ENCODE measurements at places on chromosomes 2 and 18.

- DNase-seq = no peak
Observed at GRCh38 chr18:5914951-5915350, 19.6 kb upstream of the TMEM200C start.

GRCh38 chr2:231642631-231643494 lies 50.2 kb downstream of the TEX44 start:
- DNase-seq = peak; percentile 22

DNA sequence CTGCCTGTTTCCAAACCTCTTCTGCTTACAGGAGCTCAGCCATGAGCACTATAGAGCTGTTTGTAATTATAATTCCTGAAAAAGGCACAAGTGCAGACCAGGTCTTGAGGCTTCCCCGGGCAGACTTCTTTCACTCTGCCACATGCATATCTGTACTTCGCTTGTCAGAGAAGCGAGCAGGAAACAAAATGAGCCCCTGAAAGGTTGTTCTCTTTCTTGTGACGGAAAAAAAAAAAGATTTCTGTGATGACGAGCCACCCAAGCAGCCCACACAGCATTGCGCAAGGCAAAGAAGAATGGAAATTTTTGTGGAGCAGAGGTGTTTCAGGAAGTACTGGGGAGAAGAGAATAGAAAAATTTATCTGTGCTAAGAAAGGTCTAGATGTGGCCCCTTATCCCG lies 54.0 kb upstream of the LINC00305 start:
- no peak for DNase-seq

- DNase-seq = no peak
Observed at GRCh38 chr2:37776487-37776886, 105.0 kb upstream of the CDC42EP3 start.

DNA sequence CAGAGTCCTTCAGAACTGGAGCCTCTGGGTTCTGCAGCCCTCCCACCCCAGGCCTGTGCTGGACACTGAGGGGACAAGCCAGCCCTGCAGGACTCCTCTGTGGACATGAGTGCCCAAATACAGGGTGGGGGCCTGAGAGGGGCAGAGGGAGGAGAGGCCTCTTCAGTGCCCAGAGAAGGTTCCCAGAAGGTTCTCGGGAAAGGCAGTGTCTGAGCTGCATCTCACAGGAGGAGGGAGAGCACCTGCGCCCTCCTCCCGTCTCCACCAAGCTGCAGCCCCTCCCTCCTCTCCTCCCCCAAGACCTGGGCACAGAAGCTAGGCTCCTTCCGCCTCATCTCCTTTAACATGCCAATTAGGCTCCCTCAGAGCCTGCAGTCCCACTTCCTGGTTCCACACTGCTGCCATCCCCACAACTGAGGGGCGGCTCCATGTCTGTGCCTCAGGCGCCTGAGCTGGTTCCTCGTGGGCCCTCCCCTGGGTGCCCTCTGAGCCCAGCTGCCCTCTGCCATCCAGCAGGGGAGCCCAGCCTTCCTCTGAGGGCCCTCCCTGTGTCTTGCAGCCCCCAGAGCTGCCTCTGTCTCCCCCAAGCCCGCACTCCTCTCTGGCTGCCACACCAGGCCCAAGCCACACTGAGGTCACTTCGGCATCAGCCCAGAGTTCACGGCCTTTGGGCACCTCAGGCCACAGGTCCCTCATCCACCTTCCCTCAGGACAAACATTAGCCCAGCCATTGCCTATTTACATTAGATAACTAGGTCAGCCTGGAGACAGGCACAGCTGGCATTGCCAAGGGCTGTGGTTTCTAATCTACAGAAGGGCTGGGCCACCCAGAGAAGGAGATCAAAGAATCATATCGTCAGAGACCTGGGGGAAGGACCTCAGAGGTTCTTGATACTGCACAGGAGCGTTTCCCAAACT lies 28.9 kb downstream of the KCNK3 start:
- no peak for DNase-seq

DNA sequence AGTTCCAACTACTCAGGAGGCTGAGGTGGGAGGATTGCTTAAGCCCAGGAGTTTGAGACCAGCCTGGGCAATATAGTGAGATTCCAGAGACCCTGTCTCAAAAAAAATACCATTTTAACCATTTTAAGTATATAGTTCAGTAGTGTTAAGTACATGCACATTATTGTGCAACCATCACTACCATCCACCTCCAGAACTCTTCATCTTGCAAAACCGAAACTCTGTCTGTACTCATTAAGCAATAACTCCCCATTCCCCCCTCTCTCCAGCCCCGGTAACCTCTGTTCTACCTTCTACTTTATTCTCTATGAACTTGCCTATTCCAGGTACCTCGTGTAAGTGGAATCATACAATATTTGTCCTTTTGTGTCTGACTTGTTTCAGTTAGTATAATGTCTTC lies 86.4 kb downstream of the GFPT1 start:
- no peak for DNase-seq

- no peak for DNase-seq
Observed at GRCh38 chr2:31874071-31874470, 136.7 kb downstream of the MEMO1 start.

GRCh38 chr2:24352664-24353063 lies 7.7 kb downstream of the ITSN2 start:
- no peak for DNase-seq

DNA sequence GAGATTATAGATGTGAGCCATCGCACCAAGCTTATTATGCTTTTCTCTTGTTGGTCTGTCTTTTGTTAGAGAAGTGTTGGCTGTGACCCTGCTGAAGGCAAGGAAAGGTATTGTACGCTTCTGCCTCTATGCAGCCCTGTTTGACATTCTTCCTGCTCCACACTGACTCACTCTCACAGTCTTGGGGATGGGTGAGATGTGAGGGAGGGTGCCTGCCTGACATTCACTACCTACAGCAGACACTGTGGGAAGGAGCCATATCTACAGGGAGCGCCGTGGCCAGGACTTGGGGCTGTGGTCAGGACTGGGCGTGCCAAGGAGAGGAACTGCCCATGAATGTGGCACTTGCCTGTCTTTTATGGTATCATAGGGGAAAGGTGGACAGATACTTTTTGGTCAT lies 43.9 kb upstream of the FHL2 start:
- no peak for DNase-seq

- DNase-seq = no peak
Observed at GRCh38 chr2:177169810-177170514, 42.6 kb upstream of the HNRNPA3 start.

GRCh38 chr2:100317634-100318033 lies 4.7 kb downstream of the LONRF2 start:
- DNase-seq = no peak

DNA sequence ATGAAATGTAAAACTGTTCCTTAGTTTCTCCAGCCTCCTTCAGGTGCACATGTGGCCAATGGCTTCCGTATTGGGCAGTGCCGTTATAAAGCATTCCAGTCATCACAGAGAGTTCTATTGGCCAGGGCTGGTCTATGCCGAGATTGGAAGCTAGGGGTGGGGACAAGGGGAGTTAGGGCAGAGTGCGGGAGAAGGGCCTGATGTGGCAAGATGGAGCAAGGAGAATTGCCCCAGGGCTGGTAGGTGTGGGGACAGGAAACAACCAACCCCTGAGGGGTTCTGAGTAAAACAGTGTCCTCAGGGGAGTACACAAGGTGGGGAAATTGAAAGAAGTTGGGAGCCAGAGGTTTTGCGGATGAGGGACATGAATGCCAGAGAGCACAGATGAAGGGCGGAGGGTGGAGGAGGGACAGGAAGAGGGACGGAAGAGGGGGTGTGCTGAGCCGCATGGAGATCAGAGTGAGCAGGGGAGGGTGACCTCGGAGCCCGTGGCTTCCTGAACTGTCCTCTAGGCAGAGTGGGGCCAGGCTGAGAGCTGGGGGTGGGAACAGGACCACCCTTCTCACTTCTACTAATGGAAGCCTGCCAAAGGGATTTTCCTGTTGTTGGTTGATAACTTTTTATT lies 9.1 kb upstream of the ATP6V1C2 start:
- DNase-seq = no peak

DNA sequence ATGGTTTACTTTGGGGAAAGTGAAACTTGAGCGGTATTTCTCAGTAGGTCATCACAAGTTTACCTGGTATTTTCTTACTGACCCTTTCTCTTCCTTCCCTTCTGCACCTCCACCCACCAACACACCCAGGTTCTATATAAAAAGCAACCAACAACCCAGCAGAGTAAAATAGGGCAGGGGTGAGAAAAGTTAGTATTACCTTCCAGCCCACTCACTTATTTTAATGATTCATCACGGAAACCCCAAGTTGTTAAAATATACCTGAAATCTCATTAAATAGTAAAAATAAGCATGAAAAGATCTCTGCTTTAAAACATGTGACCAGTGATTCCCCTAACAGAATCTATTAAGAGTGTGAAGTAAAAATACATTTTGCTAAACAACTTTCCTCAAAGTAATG lies 306.1 kb downstream of the ZEB2 start:
- no peak for DNase-seq

DNA sequence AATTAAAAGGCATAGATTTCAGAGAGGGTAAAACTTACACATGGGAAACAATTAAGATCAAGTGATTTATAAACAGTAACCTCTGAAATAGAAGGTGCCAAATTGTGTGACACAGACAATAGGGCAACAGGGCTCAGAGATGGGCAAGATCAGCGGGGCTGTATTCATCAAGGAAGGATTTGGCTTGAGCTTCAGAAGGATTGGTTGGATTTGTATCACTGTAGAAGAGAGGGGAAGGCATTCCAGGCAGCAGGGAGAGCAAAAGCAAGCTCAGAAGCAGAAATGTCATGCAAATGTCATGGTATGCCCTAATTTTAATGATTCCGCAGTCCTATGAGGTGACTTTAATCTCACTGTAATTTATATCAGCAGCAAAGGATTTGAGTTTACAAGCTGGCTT lies 415.0 kb upstream of the NRP2 start:
- DNase-seq = no peak

- no peak for DNase-seq
Observed at GRCh38 chr18:62071071-62071470, 115.8 kb downstream of the PIGN start.

DNA sequence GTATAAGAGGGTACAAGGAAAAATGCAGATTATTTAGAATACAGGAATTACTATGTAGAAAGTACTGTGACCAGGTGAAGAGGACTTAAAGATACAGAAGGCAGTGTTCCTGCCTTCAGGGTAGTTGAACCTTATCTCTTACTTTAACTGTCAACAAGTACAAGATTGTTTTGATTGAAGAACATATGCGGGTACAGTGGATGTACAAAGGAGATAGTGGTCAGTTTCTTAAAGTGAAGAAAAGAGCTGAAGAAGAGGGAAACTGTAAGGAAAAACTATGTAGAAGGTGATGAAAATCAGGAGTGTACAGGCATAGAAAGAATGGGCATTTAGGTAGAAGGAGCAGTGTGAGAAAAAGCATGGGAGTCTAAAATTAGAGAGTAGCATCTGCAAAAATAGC lies 2.2 kb downstream of the RALBP1 start:
- no peak for DNase-seq

DNA sequence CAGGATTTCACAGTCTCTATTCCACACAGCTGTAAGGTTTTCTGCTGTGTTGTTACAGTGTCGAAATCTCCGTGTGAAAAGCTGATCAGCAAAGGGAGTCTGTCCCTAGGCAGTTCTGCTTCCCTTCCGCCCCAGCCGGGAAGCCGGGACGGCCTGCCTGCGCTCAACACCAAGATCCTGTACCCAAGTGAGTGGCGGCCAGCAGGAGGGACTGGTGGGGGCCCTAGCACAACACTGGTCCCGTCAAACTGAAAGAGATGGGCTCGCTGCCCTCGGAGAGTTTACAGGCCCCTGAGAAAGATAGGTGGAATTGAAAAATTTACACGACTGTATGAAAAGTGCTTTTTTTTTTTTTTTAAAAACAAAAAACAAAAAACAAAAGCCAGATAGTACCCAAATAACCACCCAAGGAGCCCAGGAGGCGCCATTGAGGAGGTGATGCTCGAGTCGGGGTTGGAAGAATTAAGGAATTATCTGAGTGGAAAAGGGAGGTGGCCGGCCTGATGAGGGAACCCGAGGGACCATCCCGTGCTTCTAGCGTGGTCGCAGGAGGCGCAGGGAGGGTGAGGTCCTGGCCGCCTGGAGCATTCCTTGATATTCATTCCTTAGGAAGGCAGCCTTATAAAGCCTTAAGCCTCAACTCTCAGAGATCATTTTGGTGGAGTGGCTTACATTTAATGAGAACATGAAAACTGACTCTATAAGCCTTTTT lies 96.7 kb downstream of the DGKD start:
- DNase-seq = no peak
